ENCODE measurements at places on chromosomes 7 and 10. TPM values are rescaled to one million over a fixed set of nuclear protein-coding genes. Genes with fewer than 3 reads are reported as not detected.

DNA sequence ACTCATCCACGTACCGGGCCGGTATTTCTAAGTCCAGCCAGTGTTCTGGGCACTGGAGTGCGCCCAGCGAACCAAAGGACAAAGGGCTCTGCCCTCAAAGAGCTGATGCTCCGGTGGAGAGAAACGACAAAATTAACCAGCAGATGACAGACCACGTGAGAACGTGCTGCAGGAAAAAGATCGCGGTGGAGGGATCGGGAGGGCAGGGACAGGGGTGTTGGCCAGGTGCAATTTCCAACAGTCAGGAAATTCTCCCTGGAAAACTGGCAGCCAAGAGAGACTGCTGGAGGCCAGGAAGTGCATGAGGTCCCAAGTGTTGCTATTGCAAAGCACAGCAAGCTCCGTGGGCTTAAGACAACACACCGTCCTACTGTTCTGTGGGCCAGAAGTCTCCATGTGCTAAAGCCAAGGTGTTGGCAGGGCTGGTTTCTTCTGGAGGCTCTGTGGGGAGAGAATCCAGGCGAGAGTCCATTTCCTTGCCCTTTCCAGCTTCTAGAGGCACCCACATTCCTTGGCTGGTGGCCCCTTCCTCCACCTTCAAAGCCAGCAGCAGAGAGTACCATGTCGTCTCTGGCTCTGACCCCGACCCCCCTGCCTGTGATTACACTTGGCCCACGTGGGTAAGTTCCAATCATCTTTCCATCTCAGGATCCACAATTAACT, 21.3 kb upstream of the AMZ1 start:
- peaks cover 9% of the 10 kb centered on the region for H3K4me1 ChIP-seq
- H3K27ac ChIP-seq, result no peak overlapping the region
- H3K4me3 ChIP-seq, result no peak overlapping the region
- H3K27me3 ChIP-seq, result no peaks in the 10 kb centered on the region
- H3K36me3 ChIP-seq, result no peaks in the 10 kb centered on the region

DNA sequence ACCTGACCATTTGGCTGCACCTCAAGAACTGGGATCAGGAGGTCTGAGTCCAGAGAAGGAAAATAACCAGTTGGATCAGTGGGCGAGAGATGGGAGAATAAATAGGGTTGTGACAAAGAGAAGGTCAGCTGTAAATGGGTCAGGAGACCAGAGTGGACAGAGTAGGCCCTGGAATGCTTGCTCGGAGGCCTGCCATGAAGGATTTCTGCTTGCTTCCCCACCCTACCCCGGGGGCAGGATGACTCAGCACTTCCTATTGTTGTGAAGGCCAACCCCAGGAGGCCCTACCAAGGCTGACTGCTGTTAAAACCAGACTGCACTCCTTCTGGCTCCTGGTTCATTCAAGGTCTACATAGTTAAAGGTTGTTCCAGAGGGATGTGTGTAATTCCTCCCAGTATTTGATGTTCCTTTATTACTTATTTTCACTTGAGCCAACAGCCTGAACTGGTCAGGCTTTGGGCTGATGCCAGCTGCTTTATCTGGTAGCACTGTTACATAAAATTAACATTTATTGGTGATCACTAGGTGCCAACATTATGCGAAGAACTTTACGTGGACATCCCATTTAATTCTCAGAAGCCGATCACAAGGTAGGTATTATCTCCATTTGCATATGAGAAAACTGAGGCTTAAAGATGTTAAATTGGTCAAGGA, 27.3 kb upstream of the IFRD1 start:
- H3K27me3 ChIP-seq, result no peaks in the 10 kb centered on the region
- H3K27ac ChIP-seq, result no peak overlapping the region
- DNase-seq, result peak; percentile 84
- peaks cover 2% of the 10 kb centered on the region for H3K4me1 ChIP-seq
- H3K4me3 ChIP-seq, result no peak overlapping the region
- no peaks in the 10 kb centered on the region for H3K36me3 ChIP-seq

DNA sequence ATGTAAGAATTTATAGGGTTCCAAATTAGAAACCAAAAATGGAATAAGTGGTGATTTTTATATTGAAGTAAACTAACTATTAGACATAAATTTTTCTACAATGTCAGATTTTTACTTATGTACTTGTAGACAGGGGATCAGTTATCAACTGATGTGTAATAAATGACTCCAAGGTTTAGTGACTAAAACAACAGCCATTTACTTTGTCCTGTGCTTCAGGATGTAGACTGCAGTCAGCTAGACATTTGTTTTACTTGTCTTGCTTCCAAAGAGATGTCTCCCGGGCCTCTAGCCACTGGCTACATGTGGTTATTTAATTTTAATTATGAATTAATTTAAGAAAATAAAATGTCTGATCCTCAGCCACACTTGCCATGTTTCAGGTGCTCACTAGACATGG, 249.7 kb upstream of the IGFBP3 start:
- no peak overlapping the region for H3K27ac ChIP-seq
- no peak for DNase-seq
- H3K4me3 ChIP-seq, result no peak overlapping the region
- H3K4me1 ChIP-seq, result no peaks in the 10 kb centered on the region

- H3K4me1 ChIP-seq, result no peaks in the 10 kb centered on the region
- H3K27me3 ChIP-seq, result no peaks in the 10 kb centered on the region
- no peak overlapping the region for H3K27ac ChIP-seq
- no peaks in the 10 kb centered on the region for H3K36me3 ChIP-seq
- no peak for DNase-seq
Measured at GRCh38 chr10:124175701-124176348, 82.4 kb upstream of the CHST15 start.

DNA sequence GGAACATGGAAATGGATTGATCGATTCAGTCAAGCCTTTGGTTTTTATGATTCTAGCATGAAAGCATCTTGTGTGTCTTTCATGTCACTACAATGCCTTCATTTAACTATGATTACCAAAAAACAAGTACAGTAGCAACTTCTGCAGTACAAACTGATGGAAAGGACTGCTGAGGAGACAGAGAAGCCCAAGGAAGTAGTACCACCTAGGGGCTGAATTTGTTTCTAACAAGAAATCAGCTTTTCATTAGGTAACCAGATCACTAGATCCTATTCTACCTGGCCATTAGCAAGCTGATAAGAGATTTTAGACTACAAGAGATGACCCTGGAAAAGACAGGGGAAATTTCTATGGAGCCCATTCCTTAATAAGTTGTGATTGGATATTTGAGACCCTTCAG, 3.2 kb upstream of the IFIT1 start:
- H3K27me3 ChIP-seq, result no peaks in the 10 kb centered on the region
- no peak for DNase-seq
- no peak overlapping the region for H3K4me3 ChIP-seq
- no peaks in the 10 kb centered on the region for H3K36me3 ChIP-seq
- H3K4me1 ChIP-seq, result peaks cover 8% of the 10 kb centered on the region
- no peak overlapping the region for H3K27ac ChIP-seq

- H3K27ac ChIP-seq, result peak overlapping the region; percentile 2
- H3K4me3 ChIP-seq, result no peak overlapping the region
- no peaks in the 10 kb centered on the region for H3K27me3 ChIP-seq
Measured at GRCh38 chr10:125048094-125048864, 106.4 kb downstream of the ZRANB1 start.

- H3K27ac ChIP-seq, result no peak overlapping the region
- no peaks in the 10 kb centered on the region for H3K4me1 ChIP-seq
- H3K36me3 ChIP-seq, result no peaks in the 10 kb centered on the region
- H3K4me3 ChIP-seq, result no peak overlapping the region
- DNase-seq, result no peak
Measured at GRCh38 chr10:64159910-64160872, 639.0 kb downstream of the REEP3 start.

- H3K4me3 ChIP-seq, result no peak overlapping the region
- H3K4me1 ChIP-seq, result no peaks in the 10 kb centered on the region
- no peaks in the 10 kb centered on the region for H3K27me3 ChIP-seq
- no peak overlapping the region for H3K27ac ChIP-seq
- no peaks in the 10 kb centered on the region for H3K36me3 ChIP-seq
- DNase-seq, result peak; percentile 67
Measured at GRCh38 chr7:80584778-80585177, 53.7 kb upstream of the CD36 start.

DNA sequence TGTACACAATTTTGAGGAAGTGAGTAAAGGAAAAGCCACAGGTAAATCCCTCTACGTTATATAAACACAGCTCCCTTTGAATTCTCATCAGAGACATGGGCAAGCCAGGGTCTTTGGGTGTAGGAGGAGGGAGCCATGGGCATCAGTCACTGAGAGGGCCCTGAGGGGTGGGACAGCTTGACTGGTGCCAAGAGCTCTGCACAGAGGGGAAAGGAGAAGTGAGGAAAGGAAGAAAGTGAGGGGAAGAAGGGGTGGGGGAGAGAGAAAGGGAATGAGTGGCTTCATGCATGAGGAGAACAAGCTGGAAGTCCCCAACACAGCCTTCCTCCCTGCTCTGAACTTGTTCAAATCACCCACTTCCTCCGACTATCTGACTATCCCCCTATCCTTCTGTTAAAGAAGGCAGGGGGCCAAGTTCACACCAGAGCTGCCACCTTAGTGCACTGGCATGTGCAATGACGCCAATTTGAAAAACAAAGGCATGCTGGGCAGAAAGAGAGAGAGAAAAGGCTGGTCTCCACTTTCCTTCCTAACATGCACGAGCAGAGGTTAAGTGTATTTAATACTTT, 16.4 kb upstream of the RNF148 start:
- no peak for DNase-seq
- H3K36me3 ChIP-seq, result no peaks in the 10 kb centered on the region
- no peak overlapping the region for H3K27ac ChIP-seq
- no peaks in the 10 kb centered on the region for H3K27me3 ChIP-seq

- peak; percentile 22 for DNase-seq
- no peak overlapping the region for H3K4me3 ChIP-seq
- H3K36me3 ChIP-seq, result no peaks in the 10 kb centered on the region
Measured at GRCh38 chr10:35462491-35462934, 126.2 kb downstream of the CCNY start.

DNA sequence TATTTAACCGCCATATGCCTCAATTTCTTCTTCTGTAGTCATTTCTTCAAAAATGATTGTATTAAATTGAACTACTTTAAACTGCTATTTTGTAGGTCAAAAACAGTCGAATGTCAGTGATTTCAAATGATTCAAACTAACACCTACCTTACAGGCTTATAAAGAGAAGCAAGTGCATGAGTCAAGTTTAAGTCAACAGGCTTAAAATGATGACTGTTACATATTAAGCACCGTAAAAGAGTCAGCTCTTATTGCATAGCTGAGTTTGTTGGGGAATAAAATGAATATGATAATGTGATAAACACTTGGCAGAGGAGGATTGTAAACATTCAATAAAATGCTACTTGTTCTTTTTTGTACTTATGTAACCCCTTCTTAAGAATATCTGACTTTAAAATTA, 90.1 kb upstream of the ANKRD1 start:
- no peak overlapping the region for H3K27ac ChIP-seq
- H3K36me3 ChIP-seq, result no peaks in the 10 kb centered on the region
- H3K27me3 ChIP-seq, result peaks cover 3% of the 10 kb centered on the region

DNA sequence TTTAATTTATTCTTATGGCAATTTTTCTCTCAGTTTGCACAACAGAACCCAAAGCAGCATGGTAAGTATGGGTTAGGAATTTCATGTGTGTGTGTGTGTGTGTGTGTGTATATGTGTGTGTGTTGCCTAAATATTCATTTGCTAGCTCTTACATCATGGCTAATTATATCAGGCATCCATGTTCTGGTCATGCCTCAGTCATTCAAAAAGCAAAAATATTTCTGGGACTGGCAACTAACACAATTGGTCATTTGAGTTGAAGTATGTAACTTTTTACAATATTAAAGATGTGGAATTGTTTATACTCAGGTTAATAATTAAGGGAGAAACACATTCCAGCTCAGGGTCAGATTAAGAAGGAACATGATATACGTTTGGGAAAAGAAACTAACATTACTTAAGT, 67.6 kb upstream of the PHYHIPL start:
- no peak overlapping the region for H3K27ac ChIP-seq
- peaks cover 17% of the 10 kb centered on the region for H3K4me1 ChIP-seq

DNA sequence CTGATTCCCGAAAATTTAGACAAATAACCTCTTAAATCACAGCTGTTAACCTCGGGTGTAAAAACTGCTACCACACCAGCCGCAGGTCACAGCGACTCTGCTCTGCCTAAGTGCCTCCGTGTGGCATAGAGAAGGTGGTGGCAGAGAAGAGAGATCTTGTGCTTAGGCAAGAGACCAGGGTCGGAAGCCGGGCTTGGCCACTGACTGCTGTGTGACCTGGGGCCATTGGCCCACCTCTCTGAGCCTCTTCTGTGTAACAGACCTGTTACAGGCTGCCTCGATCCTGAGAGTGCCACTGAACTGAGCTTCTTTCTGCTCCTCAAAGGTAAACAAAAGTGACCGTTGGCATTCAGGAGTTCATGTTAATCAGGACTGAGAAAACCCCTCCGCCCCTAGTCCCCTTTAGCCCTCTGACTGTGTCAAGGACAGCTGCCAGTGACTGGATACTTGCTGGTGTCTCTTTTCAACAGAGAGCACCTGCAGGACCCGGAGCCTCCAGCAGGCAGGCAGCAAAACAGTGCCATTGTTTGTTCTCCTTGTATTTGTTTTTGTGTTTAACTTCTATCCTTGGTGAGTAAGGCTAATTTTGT, 36.5 kb downstream of the ZMIZ1 start:
- no peak overlapping the region for H3K27ac ChIP-seq
- no peak for DNase-seq
- H3K27me3 ChIP-seq, result no peaks in the 10 kb centered on the region
- no peaks in the 10 kb centered on the region for H3K36me3 ChIP-seq

GRCh38 chr7:2660359-2661095, 27.5 kb upstream of the AMZ1 start:
- H3K4me3 ChIP-seq, result no peak overlapping the region
- H3K4me1 ChIP-seq, result peaks cover 5% of the 10 kb centered on the region
- H3K27ac ChIP-seq, result no peak overlapping the region

- DNase-seq, result no peak
- no peaks in the 10 kb centered on the region for H3K36me3 ChIP-seq
- no peak overlapping the region for H3K27ac ChIP-seq
Measured at GRCh38 chr10:127310430-127310829, 114.0 kb upstream of the INSYN2A start.

DNA sequence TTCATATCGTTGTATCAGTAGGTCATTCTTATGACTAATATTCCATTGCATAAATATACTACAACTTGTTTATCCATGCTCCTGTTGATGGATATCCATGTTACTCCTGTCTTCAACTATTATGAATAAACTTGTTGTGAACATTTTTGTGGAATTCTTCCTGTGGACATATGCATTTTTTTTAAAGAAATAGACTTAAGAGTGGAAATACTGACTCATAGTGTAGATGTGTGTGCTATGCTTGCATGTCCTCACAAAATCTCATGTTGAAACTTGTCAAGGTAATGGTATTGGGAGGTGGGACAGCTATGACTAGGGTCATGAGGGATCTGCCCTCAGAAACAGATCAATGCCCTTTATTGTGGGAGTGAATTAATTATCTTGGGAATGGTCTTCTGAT, 240.5 kb upstream of the PRSS58 start:
- no peak for DNase-seq
- H3K27me3 ChIP-seq, result no peaks in the 10 kb centered on the region
- H3K4me1 ChIP-seq, result no peaks in the 10 kb centered on the region
- H3K4me3 ChIP-seq, result no peak overlapping the region

LRIT2 gene
- polyA plus RNA-seq, result not detected

PSTK gene
- 1.4 TPM for polyA plus RNA-seq

CALHM1 gene
- polyA plus RNA-seq, result not detected

CYP26C1 gene
- polyA plus RNA-seq, result 0.01 TPM

FOXI2 gene
- polyA plus RNA-seq, result not detected

SPAM1 gene
- 0.78 TPM for polyA plus RNA-seq

SPDYE2 gene
- polyA plus RNA-seq, result 0.04 TPM

Data from small intestine (tissue), 16 donors.